Endodermal cell (in vitro differentiated cells): ENCODE measurements at places on chromosomes 2 and 18.
A peak's percentile ranks its signal among the peaks of the same experiment; 100 is the strongest.

GRCh38 chr2:122652670-122653069, 897.2 kb downstream of the TSN start:
- no peaks in the 10 kb centered on the region for H3K36me3 ChIP-seq
- H3K4me3 ChIP-seq: no peak overlapping the region
- H3K4me1 ChIP-seq: no peaks in the 10 kb centered on the region
- H3K27ac ChIP-seq: no peak overlapping the region
- no peaks in the 10 kb centered on the region for H3K27me3 ChIP-seq
- no peak for DNase-seq

- no peak for DNase-seq
- H3K27ac ChIP-seq: no peak overlapping the region
- no peaks in the 10 kb centered on the region for H3K36me3 ChIP-seq
- H3K4me3 ChIP-seq: peak overlapping the region; percentile 92
- H3K27me3 ChIP-seq: no peaks in the 10 kb centered on the region
- H3K4me1 ChIP-seq: peaks cover 5% of the 10 kb centered on the region
Measured at GRCh38 chr18:6731222-6731596, 1.7 kb downstream of the ARHGAP28 start.

DNA sequence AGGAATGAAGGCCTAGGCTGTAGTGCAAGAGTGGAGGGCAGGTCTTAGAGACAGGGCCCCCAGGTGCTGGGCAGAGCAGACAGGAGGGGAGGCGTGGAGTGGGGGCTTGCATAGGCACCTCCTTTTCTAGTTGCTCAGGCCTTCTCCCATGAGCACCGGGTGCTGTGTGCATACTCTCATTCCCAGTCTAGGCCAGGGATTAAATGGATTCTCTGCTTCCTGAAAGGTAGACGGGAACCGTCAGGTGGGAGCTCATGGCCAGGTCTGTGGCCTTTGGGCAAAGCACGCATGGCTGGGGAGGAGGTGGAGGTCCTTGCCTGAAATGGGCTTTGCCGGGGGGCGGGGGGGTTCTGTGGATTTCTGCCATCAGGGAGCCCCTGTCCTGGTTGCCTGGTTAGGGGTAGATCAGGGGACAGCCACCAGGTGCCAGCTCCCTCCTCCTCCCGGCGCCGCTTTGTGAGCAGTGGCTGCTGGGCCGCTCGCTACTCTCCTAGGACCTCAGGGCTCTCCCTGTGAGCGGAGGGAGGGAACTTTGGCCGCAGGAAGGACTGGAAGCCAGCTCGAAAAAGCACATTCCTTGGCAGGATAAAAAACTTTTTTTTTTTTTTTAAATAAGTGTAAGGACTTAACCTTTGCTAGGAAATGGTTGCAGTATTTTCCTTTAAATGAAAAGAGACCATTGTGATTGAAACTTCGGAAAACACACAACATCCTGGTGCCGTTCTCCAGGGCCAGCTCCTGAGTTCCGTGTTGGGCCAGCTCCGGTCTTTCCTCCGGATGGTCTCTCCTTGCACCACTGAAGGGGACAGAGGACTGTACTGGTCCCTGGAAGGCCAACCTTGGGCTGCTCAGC, 82.8 kb upstream of the HAAO start:
- H3K27me3 ChIP-seq: no peaks in the 10 kb centered on the region
- no peak overlapping the region for H3K27ac ChIP-seq
- no peaks in the 10 kb centered on the region for H3K36me3 ChIP-seq
- no peak overlapping the region for H3K4me3 ChIP-seq
- H3K4me1 ChIP-seq: no peaks in the 10 kb centered on the region

DNA sequence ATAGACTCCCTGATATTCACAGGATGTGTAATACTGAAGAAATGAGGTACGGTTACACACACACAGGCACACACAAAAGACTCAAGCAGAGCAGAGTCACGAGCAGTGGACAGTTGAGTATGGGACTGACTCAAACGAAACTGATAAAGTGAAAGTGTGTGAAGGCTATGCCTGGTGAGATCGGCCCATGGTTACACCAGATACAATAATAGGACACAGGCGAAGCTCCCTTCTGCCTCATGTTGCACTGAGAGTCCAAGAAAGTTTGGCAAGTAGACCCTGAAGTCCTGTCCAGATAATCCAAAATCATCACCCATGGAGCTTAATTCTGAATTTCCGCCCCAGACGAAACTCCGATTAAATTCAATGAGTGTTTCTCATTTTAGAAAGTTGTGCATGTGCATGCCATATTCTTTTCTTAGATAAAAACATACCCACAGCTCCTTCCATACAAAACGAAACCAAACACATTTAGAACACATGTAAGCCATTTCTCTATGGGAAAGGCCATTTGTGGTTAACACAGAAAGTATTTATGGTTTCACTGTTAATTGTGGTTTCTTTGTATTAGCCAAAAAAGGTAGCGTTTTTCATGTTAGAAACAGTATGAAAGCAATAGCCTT, 567.6 kb downstream of the PLCL1 start:
- no peaks in the 10 kb centered on the region for H3K27me3 ChIP-seq
- H3K4me1 ChIP-seq: no peaks in the 10 kb centered on the region
- no peaks in the 10 kb centered on the region for H3K36me3 ChIP-seq
- no peak overlapping the region for H3K4me3 ChIP-seq
- no peak overlapping the region for H3K27ac ChIP-seq

DNA sequence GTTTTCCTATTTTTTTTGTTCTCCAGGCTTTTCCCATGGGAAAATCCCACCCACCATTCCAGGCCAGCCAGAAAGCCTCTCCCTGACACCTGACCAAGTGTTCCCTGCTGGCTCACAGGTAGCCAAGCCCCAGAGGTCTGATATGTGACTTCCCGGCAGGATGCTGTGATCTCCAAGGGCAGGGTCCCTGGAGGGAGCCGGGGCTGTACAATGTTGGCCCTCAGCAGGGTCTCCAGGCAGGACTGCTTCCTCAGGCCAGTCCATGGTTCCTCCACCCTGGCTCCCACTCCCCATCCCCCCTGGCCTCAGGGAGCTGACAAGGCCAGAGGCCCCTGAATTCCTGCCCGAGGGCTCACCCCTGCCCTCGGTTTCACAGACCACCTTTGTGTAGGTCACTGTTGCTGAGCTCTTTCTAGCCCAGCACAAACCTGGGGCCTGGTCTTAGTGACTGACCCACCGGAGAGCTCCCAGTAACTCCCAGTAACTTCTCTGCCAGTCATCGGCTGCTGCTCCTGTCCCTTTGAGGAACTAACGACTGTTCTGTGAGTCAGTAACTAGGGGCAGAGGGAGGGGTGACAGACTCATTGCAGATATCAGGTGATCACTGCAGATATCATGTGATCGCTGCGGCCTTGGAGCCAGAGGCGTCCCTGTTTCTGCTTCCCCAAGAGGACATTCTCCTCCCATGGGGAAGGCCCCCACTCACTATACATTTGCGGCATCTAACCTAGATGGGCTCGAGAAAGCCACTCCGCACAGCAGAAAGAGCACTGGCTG, 38.7 kb downstream of the SDC1 start:
- H3K27ac ChIP-seq: no peak overlapping the region
- H3K4me3 ChIP-seq: no peak overlapping the region
- peaks cover 25% of the 10 kb centered on the region for H3K4me1 ChIP-seq

DNA sequence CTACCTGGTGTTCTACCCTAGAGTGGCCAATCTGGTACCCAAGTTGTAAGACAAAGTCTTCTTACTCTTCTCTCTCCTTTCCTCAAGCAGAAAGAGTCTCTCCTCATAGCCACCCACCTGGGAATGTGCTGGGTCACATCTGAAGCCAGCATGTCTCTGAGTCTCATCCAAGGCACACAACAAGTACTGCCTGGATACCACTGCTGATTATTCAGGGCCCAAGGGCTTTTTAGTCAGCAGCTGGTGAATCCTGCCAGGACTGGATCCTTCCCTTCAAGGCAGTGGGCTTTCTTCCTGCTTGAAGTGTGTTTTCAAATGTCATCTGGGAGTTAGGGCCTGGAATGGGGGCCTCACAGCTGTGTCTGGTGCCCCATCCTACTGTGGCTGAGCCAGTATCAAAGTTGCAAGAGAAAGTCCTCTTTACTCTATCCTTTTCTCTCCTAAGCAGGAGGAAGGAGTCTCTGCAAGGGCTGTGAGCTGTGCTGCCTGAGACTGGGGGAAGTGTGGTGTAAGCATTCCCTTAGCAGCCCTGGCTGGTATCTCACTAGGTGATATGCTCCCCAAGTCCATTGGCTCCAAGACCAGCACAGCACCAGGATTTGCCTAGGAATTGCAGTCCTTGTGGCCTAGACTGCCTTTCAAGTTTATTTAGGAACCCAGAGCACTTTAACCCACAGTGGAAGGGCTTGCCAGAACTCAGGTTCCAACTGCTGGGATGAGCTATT, 27.2 kb downstream of the OXER1 start:
- peaks cover 46% of the 10 kb centered on the region for H3K36me3 ChIP-seq
- no peak overlapping the region for H3K4me3 ChIP-seq
- no peaks in the 10 kb centered on the region for H3K4me1 ChIP-seq
- H3K27me3 ChIP-seq: no peaks in the 10 kb centered on the region
- DNase-seq: no peak
- H3K27ac ChIP-seq: no peak overlapping the region

GRCh38 chr2:100571668-100572067, 8.9 kb downstream of the PDCL3 start:
- peaks cover 77% of the 10 kb centered on the region for H3K36me3 ChIP-seq
- H3K4me1 ChIP-seq: no peaks in the 10 kb centered on the region
- H3K27me3 ChIP-seq: no peaks in the 10 kb centered on the region
- no peak for DNase-seq
- no peak overlapping the region for H3K27ac ChIP-seq
- H3K4me3 ChIP-seq: no peak overlapping the region

DNA sequence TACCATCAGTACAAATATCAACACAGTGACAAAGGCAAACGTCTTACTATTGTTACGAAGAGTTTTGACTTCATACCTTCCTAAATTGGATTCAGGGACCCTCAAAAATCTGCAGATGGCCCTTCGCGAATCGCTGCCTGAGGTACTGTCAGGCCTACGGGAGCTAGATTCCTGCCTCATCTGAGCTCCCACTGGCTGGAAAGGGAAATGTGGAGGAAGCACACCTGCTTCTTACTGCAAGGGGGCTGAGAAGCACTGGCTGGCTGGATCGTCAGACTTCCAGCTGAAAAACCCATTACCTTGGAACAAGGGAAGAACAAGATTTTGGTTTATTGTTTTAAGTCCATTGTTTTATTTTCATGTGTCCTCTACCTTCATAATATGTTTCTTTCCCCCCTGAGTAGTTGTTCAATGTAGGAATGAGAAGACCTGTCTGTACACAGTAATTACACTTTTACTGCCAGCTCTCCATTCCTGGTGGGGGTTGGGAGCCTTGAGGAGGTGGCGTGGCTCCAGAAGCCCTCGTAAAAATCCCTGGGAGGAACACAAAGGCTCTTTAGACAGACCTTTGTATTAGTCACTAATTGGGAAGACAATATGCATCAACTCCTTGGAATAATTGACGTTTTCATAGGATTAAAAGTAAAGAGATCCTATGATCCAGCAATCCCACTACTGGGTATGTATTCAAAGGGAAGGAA, 124.1 kb upstream of the NOSTRIN start:
- no peak for DNase-seq
- H3K4me3 ChIP-seq: no peak overlapping the region
- H3K27ac ChIP-seq: no peak overlapping the region
- H3K27me3 ChIP-seq: no peaks in the 10 kb centered on the region
- no peaks in the 10 kb centered on the region for H3K36me3 ChIP-seq
- H3K4me1 ChIP-seq: peaks cover 9% of the 10 kb centered on the region

- no peaks in the 10 kb centered on the region for H3K27me3 ChIP-seq
- no peak overlapping the region for H3K4me3 ChIP-seq
- H3K27ac ChIP-seq: peak overlapping the region; percentile 28
- no peak for DNase-seq
Measured at GRCh38 chr2:26095758-26096157, 61.9 kb downstream of the RAB10 start.

- H3K4me3 ChIP-seq: no peak overlapping the region
- H3K27ac ChIP-seq: no peak overlapping the region
- peak; percentile 76 for DNase-seq
- H3K36me3 ChIP-seq: no peaks in the 10 kb centered on the region
- H3K27me3 ChIP-seq: no peaks in the 10 kb centered on the region
Measured at GRCh38 chr18:24989760-24990593, 362.0 kb downstream of the ZNF521 start.

- no peak for DNase-seq
- H3K4me3 ChIP-seq: no peak overlapping the region
- no peaks in the 10 kb centered on the region for H3K27me3 ChIP-seq
Measured at GRCh38 chr2:143955401-143956065, 564.4 kb downstream of the ZEB2 start.

DNA sequence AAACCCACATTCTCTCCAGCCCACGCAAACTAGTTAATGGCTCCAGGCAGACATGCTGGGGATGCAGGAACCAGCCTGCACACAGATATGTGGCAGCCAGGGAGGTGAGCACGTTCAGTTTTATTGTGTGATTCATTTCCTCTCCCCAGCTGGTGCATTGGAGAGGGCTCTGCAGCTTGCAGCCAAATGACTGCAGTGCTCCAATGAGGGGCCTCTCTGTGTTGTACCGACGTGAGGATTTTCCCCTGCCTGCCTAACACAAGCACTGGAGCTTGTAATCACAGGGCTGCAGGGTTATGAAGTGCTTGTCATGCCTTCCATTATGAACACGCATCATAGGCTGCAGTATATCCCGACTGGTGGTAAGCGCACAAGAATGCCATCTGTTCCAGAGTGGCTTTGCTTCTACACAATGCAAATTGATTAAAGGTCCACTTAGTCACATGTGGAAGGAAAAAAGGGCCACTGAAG, 92.3 kb upstream of the THUMPD2 start:
- H3K27me3 ChIP-seq: no peaks in the 10 kb centered on the region
- H3K4me3 ChIP-seq: no peak overlapping the region
- H3K27ac ChIP-seq: peak overlapping the region; percentile 32
- H3K36me3 ChIP-seq: no peaks in the 10 kb centered on the region
- no peaks in the 10 kb centered on the region for H3K4me1 ChIP-seq

DNA sequence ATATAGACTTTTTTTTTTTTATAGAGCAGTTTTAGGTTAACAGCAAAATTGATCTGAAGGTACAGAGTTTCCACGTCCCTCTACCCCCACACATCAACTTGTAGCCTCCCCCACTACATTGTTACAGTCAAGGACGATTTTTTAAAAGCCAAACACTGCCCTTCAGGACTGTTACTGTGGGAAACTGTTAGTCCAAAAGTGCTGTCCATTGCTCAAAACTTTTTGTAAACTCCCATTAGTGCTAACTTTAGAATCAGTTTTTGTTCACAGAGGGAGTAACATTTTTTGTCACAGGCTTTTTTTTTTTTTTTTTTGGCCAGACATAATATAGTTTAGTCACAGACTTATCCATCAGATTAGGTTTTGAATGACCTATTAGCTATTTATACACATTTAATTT, 24.1 kb downstream of the ELP2 start:
- H3K36me3 ChIP-seq: peaks cover 80% of the 10 kb centered on the region
- no peak for DNase-seq
- H3K27me3 ChIP-seq: no peaks in the 10 kb centered on the region
- no peak overlapping the region for H3K27ac ChIP-seq
